Heart left ventricle (tissue), 16 donors: ENCODE measurements at places on chromosomes 3 and 15. TPM values are rescaled to one million over a fixed set of nuclear protein-coding genes. Genes with fewer than 3 reads are reported as not detected.

NEK4 gene
- 13.9 TPM for total RNA-seq

INTS14 gene
- 12.7 TPM for total RNA-seq

EIF3J gene
- total RNA-seq: 64.4 TPM

CCR3 gene
- total RNA-seq: not detected

A4GNT gene
- total RNA-seq: not detected

OR5K2 gene
- not detected for total RNA-seq

CNTN6 gene
- total RNA-seq: not detected

INSYN1 gene
- total RNA-seq: 182 TPM

U2SURP gene
- total RNA-seq: 39.8 TPM

DPPA4 gene
- not detected for total RNA-seq

ARPIN gene
- 13.4 TPM for total RNA-seq

ZNF860 gene
- 0.53 TPM for total RNA-seq

ST8SIA2 gene
- 14.3 TPM for total RNA-seq

COL8A1 gene
- 26.0 TPM for total RNA-seq

SI gene
- total RNA-seq: not detected

ADIPOQ gene
- 0.22 TPM for total RNA-seq
